ENCODE measurements at places on chromosomes 7 and 10.
A peak's percentile ranks its signal among the peaks of the same experiment; 100 is the strongest.

DNA sequence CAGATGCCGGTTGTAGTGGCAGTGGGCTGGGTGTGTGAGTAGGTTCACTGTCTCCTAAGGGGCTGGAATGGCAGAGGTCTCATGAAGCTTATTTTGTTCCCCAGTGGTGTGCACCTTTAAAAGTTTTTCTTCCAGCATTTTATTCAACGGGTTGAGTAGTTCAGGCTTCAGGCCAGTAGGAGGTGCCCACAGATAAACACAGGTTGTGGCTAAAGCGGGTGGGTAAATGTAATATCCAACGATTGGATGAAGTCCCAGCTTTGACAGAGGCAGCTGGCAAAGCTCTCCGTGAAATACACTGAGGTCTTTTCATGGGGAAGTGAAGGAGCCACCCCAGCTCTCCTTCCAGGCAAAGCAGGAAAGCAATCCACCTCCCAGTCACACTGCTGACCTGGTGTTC is 339.8 kb upstream of the LRRTM3 start:
- DNase-seq = peak; percentile 62

GRCh38 chr10:102683736-102684135 is 30.5 kb downstream of the ARL3 start:
- no peak for DNase-seq

GRCh38 chr7:33883671-33883965 is 21.7 kb upstream of the BMPER start:
- no peak for DNase-seq

DNA sequence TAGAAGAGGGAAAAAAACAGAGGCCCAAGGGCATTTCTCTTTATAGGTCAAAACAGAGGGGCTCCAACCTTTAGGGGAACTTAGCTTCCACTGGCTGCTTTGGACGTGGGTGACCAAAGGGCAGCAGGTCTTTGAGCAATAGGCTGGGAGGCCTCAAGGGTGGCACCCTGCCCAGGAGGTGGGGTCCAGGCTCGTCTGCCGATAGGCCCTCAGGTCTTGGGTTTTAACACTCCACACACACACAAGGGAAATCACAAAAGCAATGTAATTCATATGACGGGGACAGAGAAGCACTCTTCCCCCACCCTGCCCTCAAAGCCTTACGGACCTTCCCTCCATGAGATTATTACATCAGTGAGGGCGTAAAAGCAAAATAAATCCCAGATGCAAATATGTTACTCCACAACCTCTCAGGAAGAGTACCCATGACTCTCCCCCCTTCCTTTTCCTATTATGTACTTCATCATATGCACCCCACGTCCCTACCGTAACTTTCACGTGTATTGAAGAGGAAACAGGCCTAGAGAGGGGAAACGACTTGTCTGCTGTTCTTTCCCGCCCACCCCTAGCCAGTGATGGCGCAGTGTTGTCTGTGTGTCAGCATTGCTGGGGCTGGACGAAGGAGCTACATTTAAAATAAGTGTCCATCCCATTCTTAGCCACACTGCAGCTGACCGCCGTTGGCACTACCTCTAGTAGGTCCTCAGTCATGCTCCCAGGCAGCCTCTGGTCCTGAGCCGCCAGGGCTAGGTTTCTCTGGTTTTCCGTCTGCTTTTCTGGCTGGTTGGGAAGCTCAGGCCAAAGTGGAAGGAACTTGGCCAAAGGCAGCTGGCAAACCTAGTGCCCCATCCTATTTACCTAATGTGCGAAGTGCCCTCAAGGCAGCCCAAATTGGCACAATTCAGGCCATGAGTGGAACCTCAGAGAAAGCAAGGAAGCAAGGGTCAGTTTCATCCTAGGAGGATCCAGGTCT is 2.1 kb downstream of the PCBD1 start:
- DNase-seq = no peak

DNA sequence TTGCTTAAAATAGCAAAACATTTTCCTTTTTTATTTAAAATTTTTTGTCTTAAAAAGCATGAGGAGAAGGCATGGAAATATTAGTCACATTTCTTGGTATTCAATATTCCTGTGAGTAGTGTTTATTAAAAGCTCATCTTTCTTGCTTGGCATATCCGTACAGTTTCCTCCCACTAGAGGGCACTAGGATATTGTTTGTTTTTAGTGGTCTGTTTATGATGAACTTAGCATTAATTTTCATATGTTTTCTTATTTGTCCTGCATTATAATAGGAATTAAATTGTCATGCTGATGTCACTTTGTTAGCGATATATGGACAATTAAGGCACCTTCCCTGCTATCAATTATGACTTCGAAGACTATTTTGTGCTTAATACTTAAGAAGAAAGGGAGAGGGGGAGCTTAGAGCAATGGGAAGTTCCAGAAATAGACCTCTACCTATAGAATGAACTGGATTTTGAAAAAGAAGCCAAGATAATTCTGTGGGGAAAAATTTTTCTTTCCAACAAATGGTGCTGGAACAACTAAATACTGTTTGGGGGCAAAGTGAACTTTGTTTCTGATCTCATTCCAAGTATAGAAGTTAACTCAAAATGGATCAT is 91.0 kb upstream of the STRIP2 start:
- peak; percentile 71 for DNase-seq

- DNase-seq = peak; percentile 57
These were observed 13.2 kb upstream of the IFRD1 start for GRCh38 chr7:112437072-112437471.

- DNase-seq = peak; percentile 86
These were observed 11.6 kb downstream of the PDLIM1 start for GRCh38 chr10:95279042-95279820.

DNA sequence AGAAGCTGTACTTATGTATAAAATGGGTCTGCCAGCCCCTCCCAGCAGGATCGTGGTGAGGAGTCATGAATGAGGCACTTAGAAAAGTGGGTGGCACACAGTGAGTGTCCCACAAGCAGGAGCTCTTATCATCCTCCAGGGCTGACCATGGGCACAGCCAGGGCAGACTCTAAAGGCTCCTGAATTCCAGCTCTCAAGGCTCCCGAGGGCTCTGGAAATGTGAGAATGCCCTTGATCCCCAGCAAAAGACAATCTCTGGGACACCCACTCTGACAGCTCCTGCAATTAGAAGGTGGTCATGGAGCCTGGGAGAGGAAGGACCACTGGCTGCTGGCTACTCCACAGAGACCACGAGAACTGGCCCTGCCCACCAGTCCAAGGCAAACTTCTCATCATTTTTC is 1.6 kb downstream of the VSTM4 start:
- no peak for DNase-seq

DNA sequence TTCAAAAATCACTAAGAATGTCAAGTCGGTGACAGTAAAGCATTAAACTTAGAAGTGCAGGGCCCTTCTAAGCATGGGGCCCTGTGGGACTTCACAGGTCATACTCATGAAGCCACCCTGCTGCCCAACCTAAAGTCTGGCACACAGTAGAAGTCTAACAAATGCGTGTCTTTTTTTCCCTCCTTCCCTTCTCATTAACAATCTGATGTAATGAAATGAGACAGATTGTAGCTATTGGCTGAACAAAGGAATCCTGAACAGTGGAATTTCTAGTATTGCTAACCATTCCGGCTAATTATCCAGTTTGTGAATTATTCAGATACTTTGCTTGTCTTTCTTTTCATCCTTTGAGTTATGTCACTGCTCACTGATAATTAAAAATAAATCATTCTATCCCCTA is 369.9 kb downstream of the WDR11 start:
- no peak for DNase-seq

GRCh38 chr7:153370092-153370491 is 610.5 kb downstream of the ACTR3B start:
- no peak for DNase-seq

- DNase-seq = no peak
These were observed 166.5 kb downstream of the PPP1R3A start for GRCh38 chr7:113752289-113752688.

DNA sequence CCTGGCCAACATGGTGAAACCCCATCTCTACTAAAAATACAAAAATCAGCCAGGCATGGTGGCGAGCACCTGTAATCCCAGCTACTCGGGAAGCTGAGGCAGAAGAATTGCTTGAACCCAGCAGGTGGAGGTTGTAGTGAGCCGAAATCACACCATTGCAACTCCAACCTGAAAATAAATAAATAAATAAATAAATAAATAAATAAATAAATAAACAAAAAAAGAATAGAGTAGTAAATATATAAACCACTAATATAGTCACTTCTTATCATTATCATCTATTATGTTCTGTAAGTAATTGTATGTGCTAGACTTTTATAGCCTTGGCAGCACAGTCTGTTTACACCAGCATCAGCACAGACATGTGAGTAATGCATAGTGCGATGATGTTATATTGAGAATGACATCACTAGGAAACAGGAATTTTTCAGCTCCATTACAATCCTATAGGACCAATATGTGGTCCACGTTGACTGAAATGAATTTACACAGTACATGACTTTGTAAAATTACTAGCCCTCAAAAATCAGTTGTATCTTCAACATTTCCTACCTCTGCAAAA is 385.4 kb upstream of the ANKRD30A start:
- no peak for DNase-seq

DNA sequence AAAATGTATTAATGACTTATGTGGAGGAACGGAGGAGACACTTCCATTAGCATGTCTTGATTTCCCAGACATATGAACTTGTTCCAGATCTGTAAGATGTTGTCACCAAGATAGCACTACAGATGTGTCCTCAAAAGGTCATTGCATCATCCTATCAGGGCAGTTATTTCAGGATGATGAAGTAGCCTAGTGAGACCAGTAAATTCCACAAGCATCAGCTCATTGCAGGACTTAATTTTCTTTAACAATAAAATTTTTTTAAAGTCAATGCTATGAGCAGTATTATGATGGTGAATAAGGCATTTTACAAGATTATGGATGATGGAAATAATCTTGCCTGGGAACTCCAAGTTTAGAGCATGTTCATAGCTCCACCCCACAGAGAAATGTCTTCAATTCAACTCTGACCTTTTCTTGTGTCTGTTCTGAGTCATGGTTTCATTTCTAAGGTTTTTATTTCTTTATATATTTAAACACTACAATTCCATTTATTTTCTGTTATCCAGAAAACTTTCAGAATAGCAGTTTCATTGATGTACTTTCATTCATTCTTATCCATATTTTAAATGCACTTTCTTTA is 1203.3 kb upstream of the CELF2 start:
- DNase-seq = peak; percentile 37

- peak; percentile 32 for DNase-seq
These were observed 92.4 kb downstream of the CTTNBP2 start for GRCh38 chr7:117780832-117781231.

GRCh38 chr10:12600652-12601051 is 251.3 kb downstream of the CAMK1D start:
- no peak for DNase-seq

GRCh38 chr7:76381814-76382213 is 23.0 kb upstream of the YWHAG start:
- no peak for DNase-seq

DNA sequence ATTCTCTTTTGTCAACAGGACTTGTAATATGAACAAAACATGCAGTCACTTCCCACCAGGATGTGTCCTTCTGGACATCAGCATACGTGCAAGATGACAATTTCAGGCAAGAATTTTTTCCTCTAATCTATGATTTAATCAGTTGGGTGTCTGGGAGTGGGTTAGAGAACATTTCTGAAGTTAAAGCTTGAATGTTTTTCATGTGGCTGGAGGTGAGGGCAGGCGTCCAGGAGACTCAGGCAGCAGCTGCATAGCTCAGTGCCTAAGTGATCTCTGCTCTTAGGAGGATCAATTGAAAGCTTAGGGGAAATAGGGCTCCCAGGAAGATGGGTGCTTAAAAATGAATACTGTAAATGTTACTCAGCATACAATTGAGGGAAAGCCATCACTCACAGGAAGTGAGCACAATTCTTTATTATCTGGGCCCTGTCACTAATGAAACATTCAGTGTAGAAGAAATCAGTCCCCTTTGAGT is 457.6 kb upstream of the KLF6 start:
- peak; percentile 95 for DNase-seq

DNA sequence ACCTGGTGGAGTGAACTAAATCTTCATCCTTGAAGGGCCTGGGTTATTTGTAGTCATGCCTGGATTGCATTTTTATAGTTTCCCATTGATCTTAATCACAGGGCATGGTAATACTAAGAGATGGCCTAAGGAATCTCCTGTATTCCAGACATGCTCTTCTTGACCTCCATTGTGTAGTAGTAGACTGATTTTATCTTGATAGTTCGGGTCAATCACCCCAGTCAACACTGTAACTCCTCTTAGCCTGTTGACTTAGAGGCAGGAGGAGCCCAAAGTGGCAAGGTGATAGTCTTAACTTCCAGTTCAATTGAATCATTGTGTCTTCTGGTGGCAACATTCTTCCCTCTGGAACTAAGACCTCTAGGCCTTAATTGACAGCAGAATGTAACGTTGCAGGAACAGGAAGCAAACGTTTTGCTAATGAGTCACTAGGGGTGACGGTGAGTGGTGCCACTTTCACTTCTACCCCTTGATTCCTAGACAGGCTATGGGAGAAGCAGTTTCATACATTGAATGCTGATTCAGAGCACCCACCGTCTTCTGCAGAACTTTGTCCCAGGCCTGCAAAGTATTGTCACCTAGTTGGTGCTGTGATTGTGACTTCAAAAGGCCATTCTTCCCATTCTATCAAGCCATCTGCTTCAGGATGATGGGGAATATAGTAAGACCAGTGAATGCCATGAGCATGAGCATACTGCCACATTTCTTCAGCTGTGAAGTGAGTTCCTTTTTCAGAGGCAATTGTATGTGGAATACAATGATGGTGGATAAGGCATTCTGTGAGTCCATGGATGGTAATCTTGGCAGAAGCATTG is 24.0 kb upstream of the PAPSS2 start:
- DNase-seq = peak; percentile 79

GRCh38 chr7:45881759-45882464 is 6.4 kb upstream of the IGFBP1 start:
- peak; percentile 89 for DNase-seq

- DNase-seq = peak; percentile 87
These were observed 5.1 kb upstream of the ITGB1 start for GRCh38 chr10:32963096-32963495.

DNA sequence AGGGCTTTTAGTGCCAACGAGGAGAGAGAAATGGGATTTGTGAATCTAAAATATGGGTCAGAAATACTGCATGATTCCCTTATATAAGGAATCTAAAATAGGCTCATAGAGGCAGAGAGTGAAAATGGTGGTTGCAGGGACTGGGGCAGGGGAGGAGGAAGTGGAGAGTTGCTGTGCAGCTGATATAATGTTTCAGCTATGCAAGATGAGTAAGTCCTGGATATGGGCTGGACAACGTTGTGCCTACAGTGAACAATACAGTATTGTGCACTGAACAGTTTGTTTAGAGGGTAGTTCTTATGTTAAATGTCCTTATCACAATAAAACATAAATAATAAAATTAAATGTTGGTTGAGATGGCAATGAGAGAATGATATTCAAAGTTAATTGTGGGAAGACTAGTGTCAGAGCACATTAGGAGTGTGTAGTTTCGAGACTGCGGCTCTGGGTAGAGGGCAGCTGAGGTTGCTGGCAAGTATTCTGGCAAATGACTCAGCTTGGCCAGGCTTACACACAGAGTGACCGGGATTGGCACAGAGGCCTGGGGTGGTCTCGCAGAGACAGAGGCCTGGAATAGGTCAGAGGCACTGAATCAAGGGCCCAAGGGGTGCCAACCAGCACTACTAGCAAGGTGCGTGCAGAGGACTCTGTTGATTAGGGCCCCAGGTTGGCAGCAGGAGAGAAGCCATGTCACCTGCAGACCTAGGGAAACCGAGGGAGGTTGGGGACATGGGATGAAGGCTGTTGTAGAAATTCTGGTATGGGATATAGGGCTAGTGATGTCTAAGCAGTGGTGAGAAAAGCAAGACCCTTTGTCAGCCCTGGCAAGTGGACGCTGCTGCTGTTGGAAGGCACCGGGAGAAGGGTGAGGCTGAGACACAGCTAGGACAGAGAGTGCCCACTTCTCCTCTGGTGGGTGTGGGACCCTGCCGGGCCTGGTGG is 2.8 kb upstream of the DEPP1 start:
- DNase-seq = peak; percentile 93

- DNase-seq = no peak
These were observed 634.8 kb downstream of the TYW1 start for GRCh38 chr7:67631476-67631875.
